ENCODE measurements at places on chromosomes 2 and 18.

- DNase-seq: no peak
Observed at GRCh38 chr2:105925390-105925789, 180.7 kb downstream of the NCK2 start.

- DNase-seq: no peak
Observed at GRCh38 chr2:46984642-46985476, 69.3 kb upstream of the MCFD2 start.

- no peak for DNase-seq
Observed at GRCh38 chr18:26656431-26656943, 108.1 kb upstream of the KCTD1 start.

- DNase-seq: no peak
Observed at GRCh38 chr2:81835321-81836000, 1530.9 kb upstream of the LRRTM1 start.

DNA sequence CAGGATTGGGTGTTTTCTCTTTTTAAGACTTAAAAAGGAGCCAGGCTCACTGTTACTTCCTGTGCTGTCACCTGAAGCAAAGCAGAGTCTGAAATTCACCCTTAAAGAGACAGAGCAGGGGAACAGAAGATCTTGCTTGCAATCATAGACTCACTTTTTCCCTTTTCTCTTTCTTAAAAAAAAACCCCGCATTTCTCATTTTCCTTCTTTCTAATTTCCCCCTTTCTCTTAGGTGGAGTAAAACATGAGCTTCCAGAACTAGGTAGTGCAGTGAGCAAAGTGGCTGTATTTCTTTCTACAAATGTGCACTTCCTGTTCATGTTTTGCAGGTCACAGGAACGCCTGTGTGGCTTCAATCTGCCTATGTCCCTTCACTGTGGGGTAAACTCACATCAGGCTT lies 381.2 kb downstream of the LPIN1 start:
- DNase-seq: no peak

DNA sequence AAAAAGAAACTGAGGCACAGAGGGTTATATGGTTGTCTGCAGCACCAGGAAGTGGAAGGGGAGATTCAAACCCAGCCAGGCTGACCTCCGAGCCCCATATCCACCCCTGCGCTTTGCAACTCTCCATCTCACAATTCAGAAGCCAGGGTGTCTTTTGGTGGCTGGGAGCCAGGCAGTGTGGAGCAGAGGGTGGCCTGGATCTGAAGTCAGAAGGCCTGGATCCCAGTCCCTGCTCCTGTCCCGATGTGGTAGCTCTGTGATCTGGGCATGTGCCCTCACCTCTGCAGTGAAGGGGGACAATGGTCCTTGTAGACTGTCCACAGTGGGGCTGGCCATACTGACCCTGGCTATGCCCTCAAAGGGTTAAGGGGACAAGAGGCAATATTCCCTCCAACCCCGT lies 57.0 kb downstream of the CIB4 start:
- no peak for DNase-seq
